Activated CD4-positive, alpha-beta T cell treated with anti-CD3 and anti-CD28 coated beads, Interleukin-10, Interleukin-2, amounts not matched to agents 100 ng/mL and 50 ng/mL, durations not matched to agents 16 hours and 8 hours (primary cell): ENCODE measurements at places on chromosomes 2 and 18.
A peak's percentile ranks its signal among the peaks of the same experiment; 100 is the strongest.

DNA sequence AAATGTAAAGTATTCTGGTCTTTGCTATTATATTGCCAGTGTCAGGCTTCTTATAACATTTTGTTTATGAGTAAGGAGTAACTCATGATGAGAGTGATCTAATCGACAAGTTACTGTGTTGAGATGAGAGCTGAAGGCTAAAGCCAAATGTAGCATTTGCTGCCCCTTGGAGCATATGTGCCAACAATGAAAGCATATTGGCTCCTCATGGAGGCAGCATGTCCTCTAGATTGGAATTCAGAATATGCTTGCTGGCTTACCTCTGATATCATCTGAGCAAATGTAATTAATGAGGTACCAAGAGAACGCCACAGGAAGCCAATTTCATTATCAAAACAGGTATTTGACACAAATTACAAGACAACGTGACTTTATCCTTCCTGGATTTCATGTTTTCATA is 781.1 kb upstream of the FSHR start:
- no peak for DNase-seq

- DNase-seq: no peak
Measured at GRCh38 chr2:181458871-181459270, 1.7 kb downstream of the ITGA4 start.

DNA sequence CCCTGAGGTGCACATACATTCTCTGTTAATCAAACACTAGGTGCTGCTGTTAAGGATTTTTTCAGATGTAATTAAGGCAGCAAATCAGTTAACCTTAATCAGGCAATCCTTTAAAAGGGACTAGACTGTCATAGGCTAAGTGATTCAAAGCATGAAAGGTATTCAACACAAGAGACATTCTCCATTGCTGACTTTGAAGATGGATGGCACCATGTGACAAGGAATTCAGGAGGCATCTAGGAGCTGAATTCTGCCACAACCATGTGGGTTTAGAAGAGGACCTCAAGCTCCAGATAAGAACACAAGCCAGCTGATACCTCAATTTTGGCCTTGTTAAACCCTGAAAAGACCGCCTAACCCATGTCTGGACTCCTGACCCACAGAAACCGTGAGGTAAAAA is 84.0 kb downstream of the SMAD2 start:
- no peak for DNase-seq

GRCh38 chr2:78077633-78078032 is 555.5 kb upstream of the LRRTM4 start:
- no peak for DNase-seq

DNA sequence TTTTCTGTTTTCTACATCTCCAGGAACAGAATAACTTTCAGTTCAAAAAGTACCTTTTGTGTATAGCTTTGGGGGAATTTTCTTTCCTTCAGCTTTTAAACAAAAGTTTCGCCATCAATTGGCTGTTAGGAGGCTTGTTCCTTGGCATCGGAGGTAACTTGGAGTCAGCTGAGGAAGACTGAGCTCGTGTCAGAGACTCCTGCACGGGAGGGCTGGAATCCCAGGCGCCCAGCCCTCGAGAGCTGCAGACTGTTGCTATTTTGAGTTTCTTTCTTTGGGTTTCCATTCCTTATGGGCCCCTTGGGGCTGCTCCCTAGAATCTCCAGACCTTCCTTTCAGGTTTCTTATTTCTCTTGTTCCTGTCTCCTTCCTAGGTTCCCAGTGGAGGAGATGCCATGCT is 8.1 kb downstream of the EMILIN2 start:
- no peak for DNase-seq

GRCh38 chr18:3485153-3486149 is 35.5 kb downstream of the TGIF1 start:
- DNase-seq: peak; percentile 67

DNA sequence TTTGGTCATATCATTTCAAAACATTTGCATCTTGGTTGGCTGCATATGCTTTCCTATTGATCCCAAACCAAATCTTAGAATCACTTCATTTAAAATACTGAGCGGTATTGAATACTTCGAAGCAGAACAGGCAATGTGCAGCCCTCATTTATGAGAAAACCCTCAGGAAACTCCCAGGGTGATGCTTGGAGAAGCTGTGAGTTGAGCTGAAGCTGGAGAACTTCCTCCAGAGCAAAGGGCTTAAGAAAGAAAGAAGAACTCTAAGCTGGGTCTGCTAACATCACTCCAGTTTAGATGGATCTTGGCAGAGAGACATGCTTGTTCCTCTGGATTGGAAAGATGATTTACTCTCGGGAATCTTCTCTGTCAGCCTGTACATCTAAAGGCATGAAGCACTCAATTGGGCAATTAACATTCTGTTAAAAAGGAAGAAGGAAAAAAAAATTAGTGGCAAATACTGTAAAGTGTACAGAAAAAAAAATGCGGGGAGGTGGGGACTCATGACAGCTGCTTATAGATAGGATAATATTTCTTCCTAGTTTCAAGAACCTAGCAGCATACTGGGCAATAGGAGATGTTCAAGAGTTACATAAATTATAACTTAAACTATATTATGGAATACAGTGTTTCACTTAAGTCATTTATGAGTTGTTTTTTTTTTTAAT is 49.5 kb downstream of the ATIC start:
- DNase-seq: no peak

- DNase-seq: no peak
Measured at GRCh38 chr2:145273840-145274239, 753.9 kb upstream of the ZEB2 start.

GRCh38 chr2:19669559-19669958 is 232.2 kb downstream of the TTC32 start:
- no peak for DNase-seq

GRCh38 chr2:162887902-162888301 is 49.3 kb upstream of the KCNH7 start:
- DNase-seq: no peak

DNA sequence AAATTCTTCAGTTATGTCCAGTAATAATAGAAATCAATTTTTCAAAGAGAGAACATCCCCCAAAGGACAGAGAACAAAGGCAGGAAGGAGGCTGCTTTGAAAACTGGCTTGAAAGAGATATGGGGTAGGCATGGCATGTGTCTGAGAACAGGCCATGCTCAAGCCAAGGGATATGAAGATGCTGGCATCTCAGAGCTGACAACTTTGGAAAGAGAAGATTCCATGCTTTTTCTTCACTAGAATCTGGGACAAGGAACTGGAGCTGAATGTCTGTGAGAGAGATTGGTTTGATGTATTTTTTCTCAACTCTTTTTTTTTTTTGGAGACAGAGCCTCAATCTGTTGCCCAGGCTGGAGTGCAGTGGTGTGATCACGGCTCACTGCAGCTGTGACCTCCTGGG is 139.8 kb upstream of the DLX2 start:
- no peak for DNase-seq

GRCh38 chr18:54444319-54444914 is 86.7 kb downstream of the C18orf54 start:
- peak; percentile 55 for DNase-seq

GRCh38 chr2:118044103-118044716 is 30.3 kb upstream of the CCDC93 start:
- DNase-seq: peak; percentile 46

GRCh38 chr18:12306752-12307700 is 1.0 kb upstream of the TUBB6 start:
- DNase-seq: no peak

DNA sequence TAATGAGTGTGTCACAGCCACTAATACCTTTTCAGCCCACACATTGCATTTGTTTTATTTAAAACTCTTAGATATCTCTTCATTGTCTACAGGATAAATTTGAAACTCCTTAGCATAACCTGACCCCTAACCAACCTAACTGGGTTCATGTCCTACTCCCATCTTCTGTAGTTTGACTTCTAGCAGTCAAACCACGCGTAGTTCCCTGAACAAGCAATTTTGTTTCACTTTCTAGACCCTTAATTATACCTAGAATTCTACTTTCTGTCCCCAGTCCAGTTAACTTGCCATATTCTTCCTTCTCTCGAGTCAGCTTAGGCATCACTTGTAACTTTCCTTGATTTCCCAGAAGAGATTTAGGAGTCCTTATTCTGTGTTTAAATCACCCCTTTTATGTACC is 55.1 kb downstream of the RBBP8 start:
- DNase-seq: no peak

- no peak for DNase-seq
Measured at GRCh38 chr2:70367722-70368323, 66.0 kb upstream of the FAM136A start.

DNA sequence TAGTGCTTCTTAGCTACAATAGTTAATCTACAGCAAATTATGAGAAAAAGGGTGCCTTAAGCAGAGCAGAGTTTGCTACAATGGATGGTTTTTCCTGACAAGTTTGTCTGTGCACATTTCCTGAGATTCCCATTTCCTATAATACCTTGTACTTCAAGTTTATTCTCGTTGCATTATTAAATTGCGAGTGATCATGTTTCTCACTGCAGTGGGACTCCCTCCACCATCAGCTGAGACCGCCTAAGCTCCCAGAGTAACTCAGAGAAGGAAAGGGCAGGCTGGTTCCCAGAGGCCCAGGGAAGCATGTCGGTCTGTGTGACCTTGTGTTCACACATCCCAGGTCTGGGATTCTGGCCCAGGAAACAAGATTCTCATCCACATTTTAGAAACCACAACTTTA is 162.1 kb downstream of the ARL4C start:
- DNase-seq: no peak

GRCh38 chr2:166539340-166540162 is 45.5 kb upstream of the SCN7A start:
- DNase-seq: peak; percentile 67

GRCh38 chr2:99714349-99714748 is 224.5 kb upstream of the REV1 start:
- no peak for DNase-seq

DNA sequence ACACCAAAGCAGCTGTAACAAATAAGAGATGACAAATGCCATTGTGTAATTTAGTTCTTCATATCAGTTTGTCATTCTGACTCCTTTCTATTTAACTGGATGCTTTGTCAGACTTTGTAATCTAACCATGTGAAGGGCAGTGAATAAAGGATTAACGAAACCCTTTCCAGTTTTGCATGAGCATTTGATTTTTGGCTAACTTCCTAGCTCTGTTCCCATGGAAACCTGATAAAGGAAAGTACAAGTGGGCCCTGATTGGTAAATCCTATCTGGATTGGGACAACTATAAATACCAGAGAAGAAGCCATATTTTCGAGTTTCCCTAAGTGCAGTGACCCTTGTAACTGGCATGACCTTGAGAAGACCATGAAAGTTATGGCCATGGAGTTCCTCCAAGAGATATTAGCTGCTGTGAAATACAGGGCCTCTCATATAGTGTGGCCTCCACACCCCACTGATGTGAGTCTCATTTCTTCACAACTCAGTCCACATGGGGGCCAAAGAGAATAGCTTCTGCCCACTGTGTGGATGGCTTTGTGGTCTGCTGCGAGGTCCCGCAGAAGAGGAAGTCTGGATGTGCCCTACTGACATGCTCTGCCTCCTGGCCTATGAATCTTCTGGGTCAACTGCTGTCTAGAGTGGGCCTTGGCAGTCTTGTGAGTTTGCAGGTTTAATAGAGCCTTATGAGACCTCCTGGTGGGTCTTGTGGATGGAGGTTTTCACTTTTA is 38.2 kb upstream of the CYP1B1 start:
- no peak for DNase-seq

GRCh38 chr2:62119311-62119974 is 76.5 kb upstream of the B3GNT2 start:
- DNase-seq: no peak

GRCh38 chr2:232236200-232236599 is 142.4 kb upstream of the ALPP start:
- peak; percentile 43 for DNase-seq

GRCh38 chr2:208097801-208098200 is 26.5 kb downstream of the CRYGD start:
- no peak for DNase-seq

DNA sequence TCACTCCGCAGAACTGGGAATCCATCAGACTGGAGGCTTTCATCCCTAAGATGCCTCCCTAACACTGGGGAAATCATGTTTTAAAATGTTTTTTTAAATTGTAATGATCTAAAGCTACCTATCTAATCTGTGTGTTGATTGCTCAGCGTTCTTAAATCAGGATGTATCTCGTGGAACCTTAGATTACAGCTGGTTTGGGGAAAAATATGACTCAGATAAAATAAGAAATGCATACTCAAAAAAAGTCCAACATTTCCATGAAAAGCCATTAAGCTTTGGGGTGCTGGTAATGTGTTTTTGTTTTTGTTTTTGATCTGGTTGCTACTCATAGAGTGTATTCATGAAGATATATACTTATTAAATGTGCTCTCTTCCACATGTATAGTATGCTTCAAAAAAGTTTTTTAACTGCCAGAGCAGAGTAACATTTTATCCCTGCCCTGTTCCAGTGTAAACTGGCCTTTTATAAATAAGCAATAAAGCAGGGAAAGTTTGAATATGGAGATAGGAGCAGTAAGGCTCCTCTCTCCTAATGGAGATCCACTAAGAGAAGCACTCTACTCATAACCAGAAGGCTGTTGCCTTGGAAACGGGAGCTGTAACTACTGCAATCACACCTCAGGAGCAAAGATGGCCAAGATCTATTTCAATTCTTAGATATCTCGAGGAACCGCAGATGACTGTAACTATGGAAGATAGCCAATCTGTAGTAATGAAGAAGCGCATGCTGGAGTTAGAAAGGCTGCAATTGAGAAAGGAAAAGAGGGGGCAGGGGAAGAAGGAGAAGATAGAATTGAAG is 41.6 kb downstream of the ANKRD44 start:
- DNase-seq: peak; percentile 79

- DNase-seq: no peak
Measured at GRCh38 chr2:129318581-129319421, 660.7 kb upstream of the RAB6C start.

- DNase-seq: no peak
Measured at GRCh38 chr2:19876751-19877150, 25.0 kb downstream of the TTC32 start.

DNA sequence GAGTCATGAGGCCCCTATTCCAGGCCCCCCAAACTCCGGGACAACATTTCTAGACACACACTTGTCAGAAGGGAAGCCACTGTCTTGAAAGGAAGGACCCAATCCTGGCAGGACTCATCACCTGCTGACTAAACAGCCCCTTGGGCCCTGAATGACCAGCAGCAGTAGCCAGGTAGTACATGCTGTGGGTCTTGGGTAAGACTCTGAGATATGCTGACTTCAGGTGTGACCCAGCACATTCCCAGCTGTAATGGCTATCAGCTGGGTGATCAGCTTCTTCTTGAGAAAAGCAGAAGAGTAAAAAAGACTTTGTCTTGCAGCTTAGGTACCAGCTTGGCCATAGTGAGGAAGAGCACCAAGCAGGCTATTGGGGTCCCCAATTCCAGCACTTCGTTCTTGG is 35.6 kb downstream of the CLHC1 start:
- no peak for DNase-seq

DNA sequence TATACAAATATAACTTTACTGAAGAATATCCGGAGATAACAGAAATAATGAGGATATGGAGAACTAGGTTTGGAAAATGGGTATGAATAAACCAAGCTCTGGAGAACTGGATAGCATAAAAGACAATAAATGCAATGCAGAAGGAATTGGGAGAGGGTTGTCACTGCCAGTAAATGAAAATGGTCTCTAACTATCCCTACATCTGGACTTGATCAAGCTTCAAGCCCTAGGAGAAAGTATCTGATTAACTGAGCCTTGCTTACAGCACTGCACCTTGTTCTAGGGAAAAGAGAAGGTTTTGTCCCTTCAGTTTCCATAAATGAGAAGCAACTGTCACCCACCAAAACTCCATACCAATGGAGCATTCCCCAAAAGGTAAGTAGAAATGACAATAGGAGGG is 514.6 kb upstream of the ZEB2 start:
- DNase-seq: no peak
